ENCODE measurements at places on chromosomes 11 and 22.

GRCh38 chr11:37402663-37403062 is 804.6 kb upstream of the RAG2 start:
- no peak for DNase-seq

GRCh38 chr11:46491661-46492330 is 100.2 kb upstream of the CHRM4 start:
- peak; percentile 16 for DNase-seq

GRCh38 chr11:77172666-77172982 is 44.6 kb downstream of the MYO7A start:
- DNase-seq: no peak

GRCh38 chr11:31106968-31107576 is 262.5 kb downstream of the DCDC1 start:
- peak; percentile 64 for DNase-seq

GRCh38 chr11:130175898-130176297 is 16.3 kb downstream of the ST14 start:
- no peak for DNase-seq

- DNase-seq: no peak
Observed at GRCh38 chr11:129234978-129235377, 42.9 kb upstream of the ARHGAP32 start.

DNA sequence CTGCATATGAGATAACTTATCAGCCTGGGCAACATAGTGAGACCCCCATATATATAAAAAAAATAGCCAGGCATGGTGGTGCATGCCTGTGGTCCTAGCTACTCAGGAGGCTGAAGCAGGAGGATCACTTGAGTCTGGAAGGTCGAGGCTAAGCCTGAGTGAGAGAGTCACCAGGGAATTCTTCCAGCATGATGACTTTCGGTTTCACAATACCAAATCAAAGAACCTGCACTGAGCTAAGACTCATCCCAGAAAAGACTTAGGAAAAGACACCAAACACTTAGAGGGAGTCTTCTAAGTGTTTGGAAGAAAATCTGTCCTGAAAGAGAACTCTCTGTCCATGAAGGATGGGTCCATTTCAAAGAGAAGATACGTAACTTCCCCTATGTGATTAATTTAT is 12.7 kb downstream of the STK33 start:
- DNase-seq: no peak

DNA sequence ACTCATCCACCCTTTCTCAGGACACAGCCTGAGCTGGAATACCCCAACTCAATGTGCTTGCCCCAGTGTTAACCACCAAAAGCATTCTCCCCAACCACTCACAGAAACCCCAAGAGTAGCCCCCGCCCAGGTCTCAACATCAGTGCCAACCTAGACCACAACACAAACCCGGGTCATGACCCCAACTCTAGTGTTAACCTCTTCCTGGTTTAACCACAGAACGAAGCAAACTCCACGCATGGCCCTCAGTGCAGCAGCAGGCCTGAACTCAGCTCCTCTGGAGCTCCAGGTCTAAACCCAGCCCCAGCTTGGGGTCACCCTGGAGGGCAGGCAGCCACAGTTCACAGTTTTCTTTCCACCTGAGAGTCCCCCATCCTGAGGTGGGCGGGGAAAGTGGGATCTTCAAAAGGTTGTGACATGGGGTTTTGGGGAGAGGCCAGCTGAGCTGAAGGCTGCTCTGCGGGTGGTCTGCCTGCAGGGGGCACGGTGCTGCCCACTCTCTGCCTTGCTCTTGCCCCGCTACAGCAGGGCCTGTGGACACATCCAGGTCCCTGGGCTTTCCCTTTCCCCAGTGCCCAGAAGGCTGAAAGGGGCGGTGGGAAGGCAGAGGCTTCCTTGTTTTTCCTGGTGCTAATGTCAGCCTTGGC is 37.9 kb downstream of the NECTIN1 start:
- DNase-seq: no peak

GRCh38 chr11:18270102-18270501 is 4.0 kb downstream of the SAA1 start:
- DNase-seq: no peak

DNA sequence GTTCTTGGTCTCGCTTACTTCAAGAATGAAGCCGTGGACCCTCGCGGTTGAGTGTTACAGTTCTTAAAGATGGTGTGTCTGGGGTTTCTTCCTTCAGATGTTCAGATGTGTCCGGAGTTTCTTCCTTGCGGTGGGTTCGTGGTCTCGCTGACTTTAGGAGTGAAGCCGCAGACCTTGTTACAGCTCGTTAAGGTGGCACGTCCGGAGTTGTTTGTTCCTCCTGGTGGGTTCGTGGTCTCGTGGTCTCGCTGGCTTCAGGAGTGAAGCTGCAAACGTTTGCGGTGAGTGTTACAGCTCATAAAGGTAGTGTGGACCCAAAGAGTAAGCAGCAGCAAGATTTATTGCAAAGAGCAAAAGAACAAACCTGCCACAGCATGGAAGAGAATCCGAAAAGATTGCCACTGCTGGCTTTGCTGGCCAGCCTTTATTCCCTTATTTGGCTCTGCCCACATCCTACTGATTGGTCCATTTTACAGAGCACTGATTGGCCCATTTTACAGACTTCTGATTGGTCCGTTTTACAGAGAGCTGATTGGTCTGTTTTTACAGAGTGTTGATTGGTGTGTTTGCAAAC is 27.1 kb upstream of the NXPE2 start:
- DNase-seq: no peak

- peak; percentile 43 for DNase-seq
Observed at GRCh38 chr22:39144101-39144767, 8.2 kb downstream of the CBX7 start.

- peak; percentile 84 for DNase-seq
Observed at GRCh38 chr11:44094260-44094868, 1.1 kb upstream of the EXT2 start.

DNA sequence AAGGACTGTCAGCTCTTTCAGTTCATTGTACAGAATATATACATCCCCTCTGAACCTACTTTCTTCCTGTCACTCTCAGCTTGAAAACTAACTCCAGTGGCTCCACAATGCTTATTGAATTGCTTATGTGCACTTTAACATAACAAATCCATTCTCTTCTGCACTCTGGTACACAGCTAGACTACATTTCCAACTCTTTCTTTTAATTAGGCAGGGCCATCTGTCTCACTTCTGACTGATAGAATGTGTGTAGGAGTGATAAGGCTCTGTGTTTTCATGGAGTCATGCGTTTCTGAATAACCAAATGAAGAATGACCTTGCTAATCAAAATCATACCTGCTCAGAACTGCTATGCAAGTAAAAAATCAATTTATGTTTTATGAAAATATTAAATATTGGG is 278.5 kb upstream of the CCDC179 start:
- DNase-seq: no peak

DNA sequence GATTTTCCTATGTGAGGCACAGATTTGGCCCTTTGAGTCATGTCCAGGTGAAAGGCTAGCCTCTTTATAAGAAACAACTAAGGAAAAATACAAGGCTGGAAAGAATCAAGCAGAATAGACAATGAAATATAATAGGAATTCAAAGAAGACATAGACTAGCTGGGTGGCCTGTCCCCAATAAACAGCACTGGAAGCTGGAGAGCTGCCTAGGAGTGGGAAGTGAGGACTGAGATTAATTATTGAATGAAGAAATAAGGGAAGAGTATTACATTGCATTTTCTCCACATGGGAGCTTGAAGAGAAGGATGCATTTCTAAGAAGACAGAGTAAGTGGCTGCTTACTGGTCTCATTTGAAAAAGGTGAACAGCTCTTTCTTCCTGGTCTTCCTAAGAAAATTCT is 100.0 kb downstream of the CCDC34 start:
- DNase-seq: no peak

DNA sequence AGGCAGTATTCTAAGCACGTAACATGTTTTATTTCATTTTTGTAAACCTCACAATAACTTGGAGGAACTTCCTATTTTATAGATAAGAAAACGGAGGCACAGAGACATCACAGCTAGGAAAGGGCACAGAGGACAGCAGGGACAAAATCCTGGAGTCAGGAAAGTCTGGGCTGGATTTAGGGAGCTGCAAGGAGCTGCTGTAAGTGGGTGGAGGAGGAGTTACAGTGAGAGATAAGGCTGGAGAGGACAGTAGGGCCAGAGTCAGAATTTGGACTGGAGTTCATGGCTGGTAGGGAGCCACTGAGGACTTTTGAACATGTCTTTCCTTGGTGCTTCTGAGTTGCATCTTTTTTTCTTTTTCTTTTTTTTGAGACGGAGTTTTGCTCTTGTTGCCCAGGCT is 32.2 kb upstream of the PTPRJ start:
- DNase-seq: no peak

Data from astrocyte of the hippocampus (primary cell).